Bronchus fibroblast of lung (primary cell): ENCODE measurements at places on chromosomes 5 and 9. TPM values are rescaled to one million over a fixed set of nuclear protein-coding genes. Genes with fewer than 3 reads are reported as not detected.

Gene CTSV
- total RNA-seq: 0.89 and 1.0 TPM in 2 replicates

Gene PLCXD3
- total RNA-seq: under 0.01 TPM in 2 replicates

Gene MTAP
- 17.8 and 24.2 TPM in 2 replicates for total RNA-seq

Gene PCDHGB7
- 6.1 and 7.2 TPM in 2 replicates for total RNA-seq

Gene OTULIN
- total RNA-seq: 20.1 and 23.2 TPM in 2 replicates

Gene TIMD4
- not detected in 2 replicates for total RNA-seq

Gene PCDHGA10
- 4.9 and 5.2 TPM in 2 replicates for total RNA-seq

Gene FCN1
- total RNA-seq: not detected in 2 replicates

Gene PNPLA7
- total RNA-seq: under 0.01 and 0.50 TPM in 2 replicates

Gene SPATA9
- total RNA-seq: 0.15 and 0.84 TPM in 2 replicates

Gene TUBB4B
- total RNA-seq: 795 and 833 TPM in 2 replicates
